ENCODE measurements at places on chromosomes 13 and 19.

GRCh38 chr19:35908973-35909683 is 1.0 kb upstream of the TYROBP start:
- DNase-seq: no peak

DNA sequence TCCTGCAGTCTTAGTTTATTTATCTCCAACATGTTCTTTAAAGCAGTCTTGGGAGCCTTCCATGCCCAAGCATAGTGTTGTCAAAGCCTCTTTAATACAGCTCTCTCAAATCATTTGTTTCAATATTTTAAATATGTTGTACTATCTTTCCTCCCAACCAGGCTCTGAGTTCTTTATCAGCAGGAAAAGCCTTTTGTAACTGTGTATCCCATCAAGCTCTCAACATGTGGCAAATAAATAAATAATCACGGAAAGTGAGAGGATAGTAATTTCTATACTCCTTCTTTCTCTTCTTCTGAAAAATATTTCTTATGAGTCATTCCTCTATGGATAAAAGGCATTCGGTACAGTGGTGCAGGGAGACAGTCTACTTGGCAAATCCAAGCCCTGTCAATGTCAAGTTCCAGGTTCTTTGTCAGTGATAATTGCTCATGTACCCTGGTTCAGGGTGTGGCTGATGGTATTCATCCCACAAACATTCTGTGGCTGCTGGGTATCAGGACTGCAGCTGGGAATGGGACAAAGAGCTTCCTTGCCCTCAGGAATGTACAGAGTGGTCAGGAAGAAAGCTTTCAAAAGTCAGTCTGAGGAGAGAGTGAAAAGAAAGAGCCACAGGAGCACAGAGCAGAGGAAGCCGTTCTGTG is 384.3 kb downstream of the EFNB2 start:
- no peak for DNase-seq

GRCh38 chr13:52787235-52787634 is 47.6 kb upstream of the CNMD start:
- DNase-seq: no peak

GRCh38 chr19:2503521-2504109 is 27.7 kb downstream of the GADD45B start:
- DNase-seq: no peak

DNA sequence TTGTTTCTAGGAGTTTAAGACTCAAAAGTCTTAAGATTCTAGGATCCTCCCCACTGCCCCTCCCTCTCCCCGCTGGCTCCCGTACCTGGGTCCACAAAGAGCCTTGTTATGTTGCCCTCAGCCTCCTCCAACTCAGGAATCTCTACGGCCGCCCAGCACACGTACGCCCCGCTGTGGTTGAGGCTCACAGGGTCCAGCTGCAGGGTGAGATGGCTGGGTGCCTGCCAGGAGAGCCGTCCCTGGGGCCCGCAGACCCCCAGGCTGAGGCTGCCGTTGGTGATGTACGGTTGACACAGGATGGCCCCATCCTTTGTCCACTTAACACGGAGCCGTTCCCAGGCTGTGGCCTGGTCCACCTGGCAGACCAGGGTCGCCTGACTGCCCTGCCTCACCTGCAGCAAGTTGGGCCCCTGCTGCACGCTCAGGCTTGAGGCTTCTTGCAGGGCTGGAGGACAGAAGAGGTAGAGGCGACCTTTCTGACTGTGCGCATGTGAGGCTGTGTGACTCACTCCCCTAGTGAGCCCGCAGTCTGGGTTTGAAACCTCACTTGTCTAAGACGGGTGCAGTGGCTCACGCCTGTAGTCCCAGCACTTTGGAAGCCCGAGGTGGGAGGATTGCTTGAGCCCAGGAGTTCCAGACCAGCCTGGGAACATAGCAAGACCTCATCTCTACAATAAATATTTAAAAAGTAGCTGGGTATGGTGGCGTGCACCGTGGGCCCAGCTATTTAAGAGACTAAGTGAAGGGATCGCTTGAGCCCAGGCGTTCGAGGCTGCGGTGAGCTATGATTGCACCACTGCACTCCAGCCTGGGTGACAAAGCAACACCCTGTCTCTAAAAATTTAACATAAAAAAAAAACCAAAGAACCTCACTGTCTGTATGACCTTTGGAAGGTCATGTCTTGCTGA is 4.0 kb downstream of the TMIGD2 start:
- DNase-seq: no peak

- no peak for DNase-seq
These were observed 23.1 kb upstream of the TNFRSF19 start for GRCh38 chr13:23547000-23547590.

GRCh38 chr13:112716461-112716820 is 26.6 kb downstream of the ATP11A start:
- DNase-seq: no peak

DNA sequence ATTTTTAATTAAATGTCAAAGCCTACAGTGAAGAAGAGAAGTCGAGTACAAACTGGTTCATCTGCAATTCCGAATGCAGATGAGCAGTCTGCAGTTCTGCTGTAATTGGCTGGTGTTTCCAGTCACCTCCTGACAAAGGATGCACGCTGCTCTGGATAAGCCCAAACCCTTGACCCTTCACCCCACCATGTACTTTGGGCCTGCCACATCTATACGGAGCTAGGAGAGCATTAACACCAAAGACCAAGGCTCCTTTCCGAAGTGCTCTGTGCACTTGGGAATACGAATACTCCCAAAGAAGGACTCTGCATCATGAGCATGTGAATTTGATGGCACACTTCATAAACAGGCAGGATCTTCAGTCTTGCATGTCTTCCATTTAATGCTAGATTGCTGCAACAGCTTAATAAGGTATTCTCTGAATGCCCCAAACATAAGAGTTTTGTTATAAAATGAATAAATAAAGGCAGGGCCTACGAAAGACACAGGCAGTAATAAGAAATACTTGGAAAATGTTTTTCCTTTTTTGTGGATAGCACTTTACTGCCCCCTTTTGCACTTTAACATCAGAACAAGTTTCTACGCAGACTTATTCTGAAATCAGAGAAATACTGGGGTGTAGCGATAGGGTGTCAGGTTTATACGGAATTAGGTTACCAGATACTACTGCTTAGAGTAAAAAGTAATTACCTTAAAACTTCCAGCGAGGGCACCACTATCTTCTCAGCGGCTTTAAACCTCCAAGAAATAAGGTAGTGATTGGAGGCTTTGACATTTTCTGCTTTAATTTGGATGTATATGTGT is 15.0 kb downstream of the EFNB2 start:
- DNase-seq: no peak

GRCh38 chr13:38309397-38309796 is 40.3 kb upstream of the UFM1 start:
- no peak for DNase-seq

GRCh38 chr13:99265821-99266426 is 7.7 kb upstream of the GPR18 start:
- DNase-seq: no peak

DNA sequence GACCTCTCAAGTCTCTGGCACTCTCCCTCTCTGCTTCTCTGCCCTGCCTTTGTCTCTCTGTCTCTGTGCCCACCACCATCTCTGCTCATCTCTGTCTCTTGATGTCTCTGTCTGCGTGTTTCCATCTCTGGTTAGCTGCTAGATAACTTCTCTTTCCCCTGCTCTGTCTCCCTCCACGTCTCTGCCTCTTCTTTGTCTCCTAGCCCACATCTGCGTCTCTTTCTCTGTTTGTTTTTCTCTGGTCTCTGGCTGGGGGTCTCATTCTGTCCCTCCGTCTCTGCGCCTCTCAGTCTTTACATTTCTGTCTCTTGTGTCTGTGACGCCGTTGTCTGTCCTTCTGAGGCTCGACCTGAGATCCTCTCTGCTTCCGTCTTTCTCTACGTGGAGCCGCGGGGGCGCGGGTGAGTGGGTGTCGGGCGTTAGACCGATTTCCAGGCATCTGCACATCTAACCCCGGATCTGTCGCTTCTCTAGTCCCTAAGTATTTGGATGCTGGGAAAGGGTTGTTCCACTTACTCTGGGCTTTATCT is 386 bp downstream of the GIPR start:
- DNase-seq: no peak

DNA sequence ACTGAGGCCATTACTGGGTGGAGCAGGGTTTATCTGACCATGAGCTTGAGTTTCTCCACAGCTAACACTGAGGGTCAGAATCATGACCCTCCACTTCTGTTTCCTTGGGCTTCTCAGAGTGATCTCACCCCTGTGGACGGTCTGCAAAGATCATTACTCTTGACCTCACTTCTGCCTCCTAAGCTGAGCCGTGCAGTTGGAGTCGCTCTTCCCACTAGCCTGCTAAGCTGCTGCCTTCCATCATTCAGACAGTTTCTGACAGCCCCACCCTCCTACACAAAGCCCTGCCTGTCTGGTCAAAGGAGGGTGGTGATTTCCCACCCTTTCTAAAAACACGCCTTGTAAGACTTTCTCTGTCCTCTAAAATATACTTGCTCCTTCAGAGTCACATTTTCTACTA is 9.3 kb upstream of the FRY start:
- DNase-seq: no peak

DNA sequence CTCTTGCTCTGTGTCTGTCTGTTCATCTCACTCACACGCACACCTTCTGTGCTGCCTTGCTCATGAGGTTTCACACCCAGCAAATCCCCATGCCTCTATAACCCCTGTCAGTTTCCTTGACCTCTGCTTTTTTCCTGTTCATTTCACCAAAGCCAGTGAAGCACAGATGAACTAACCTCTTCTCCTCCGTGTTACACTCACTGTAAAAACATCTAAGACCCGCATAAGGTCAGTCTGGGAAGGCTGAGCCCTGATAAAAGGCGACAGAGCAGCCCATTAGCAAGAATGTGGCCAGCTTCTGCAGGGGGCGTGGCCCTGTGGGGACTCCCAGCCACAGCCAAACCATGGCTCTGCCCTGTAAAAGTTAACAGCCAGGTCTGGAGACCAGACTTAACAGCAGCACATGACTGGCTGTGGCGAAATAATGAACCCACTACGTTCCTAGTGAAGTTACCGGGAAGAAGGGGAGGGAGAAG is 42.8 kb upstream of the NPAS1 start:
- DNase-seq: no peak

GRCh38 chr19:49361438-49362047 is 673 bp downstream of the TEAD2 start:
- peak; percentile 4 for DNase-seq

DNA sequence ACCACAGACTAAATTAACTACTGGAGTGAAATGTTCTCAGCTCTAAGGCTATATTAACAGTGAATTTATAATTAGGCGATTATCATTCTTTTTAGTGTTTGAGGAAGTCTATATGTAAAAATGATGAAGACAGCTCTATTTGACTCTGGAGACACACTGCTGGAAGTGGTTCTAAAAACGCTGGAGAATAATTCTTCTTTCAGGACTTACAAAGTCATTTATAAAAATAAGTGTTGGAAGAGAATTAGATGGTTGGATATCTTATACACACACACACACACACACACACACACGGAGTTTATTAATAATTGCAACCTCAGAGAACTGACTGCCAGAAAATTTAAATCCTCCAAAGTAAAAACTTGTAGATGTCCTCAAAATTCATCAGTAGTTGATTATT is 1171.3 kb downstream of the EFNB2 start:
- DNase-seq: no peak

DNA sequence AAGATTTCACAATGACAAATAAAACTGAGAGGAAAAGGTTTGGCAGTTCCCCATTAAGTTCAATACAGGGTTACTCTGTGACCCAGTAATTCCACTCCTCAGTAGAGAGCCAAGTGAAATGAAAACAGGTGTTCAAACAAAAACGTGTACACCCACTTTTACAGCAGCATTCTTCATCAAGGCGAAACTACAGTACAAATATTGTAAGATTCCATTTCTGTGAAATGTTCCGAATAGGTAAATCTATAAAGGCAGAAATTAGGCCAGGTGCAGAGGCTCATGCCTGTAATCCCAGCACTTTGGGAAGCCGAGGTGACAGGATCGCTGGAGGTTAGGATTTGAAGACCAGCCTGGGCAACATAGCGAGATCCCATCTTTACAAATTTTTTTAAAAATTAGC is 8.9 kb upstream of the GDF15 start:
- DNase-seq: no peak

- DNase-seq: no peak
These were observed 105.7 kb upstream of the OBI1 start for GRCh38 chr13:78764665-78765064.

DNA sequence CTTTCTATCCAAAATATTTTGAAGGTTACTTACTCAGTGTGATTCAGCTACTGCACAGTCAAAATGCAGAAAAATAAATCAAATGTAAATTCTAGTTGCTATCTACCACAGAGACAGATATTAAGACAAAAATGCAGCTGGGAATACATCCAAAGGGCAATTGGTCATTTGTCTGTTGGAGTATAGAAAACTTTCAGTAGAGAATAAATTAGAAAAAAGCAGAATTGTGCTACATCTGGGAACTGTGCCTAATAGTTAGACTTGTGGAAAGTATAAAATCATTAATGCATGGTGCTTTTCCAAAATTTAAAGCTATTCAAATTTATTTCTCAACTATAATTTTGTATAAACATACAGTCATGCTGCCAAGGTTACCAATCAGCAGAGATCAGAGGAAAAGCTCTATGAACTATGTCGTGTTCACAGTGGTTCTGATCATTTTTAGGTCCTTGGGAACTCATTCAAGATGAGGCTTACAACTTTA is 1635.8 kb downstream of the PCDH9 start:
- DNase-seq: peak; percentile 49

DNA sequence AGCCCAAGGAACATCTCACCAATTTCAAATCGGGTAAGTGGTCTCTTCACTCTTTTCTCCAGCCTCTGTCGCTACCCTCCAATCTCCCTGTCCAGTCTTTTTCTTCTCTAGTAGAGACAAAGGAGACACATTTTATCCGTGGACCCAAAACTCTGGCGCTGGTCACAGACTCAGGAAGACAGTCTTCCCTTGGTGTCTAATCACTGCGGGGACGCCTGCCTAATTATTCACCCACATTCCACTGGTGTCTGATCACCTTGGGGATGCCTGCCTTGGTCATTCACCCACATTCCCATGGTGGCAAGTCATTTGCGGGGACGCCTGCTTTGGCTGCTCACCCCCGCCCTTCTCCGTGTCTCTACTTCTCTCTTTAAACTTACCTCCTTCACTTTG is 13.8 kb upstream of the OR10H1 start:
- no peak for DNase-seq

GRCh38 chr19:41893899-41894298 is 10.9 kb downstream of the ARHGEF1 start:
- no peak for DNase-seq

DNA sequence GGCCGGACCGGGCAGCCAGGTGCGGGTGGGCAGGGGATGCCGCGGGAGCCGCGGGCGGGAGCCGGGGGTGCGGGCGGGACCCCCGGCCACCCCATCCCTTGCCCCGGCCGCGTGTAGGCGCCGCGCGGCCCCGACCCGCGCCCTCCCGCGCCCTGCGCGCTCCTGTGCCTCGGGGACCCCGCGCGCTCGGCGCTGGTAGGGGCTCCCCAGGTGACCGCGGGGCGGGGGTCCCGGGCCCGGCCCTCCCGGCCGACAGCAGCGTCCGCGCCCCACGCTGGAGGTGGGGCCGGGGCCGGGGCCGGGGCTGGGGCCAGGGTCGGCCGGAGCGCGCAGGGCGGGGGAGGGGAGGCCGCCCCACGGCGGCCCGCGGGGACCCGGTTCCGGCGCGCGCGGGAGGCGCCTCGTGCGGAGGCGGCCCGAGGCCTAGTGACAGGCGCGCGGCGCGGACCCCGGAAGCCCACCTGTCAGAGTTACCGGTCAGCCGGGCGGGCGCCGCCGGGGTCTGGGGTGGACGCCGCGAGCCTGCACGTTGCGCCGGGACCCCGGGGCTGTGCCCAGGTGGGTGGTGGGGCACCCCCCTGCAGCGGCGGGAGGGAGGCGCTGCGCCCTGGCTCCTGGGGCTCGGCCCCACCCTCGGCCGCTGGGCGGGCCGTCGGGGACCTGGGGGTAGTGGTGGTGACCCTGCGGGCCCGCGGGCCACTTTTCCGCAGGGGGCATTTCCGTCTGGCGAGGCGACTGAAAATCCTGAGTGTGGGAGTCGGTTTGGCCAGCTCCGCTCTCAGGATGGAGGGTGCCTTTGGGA is 518 bp downstream of the TFDP1 start:
- no peak for DNase-seq
